Naive B cell (primary cell): ENCODE measurements at places on chromosomes 7 and 10.

DNA sequence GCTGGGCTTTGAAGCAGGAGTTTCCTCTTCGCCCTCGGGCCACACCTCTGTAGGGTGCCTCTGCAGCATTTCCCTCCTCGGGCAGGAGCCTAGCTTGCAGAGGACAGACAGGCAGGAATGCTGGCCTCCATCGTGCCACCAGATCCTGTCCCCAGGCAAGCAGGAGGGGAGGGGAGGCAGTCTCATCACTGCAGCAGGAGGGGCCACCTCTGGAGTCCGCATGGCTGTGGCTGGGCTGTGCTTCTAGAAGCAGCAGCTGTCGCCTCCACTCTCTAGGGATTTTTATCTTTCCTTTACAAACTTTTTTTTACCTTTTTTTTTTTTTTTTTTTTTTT, 181.4 kb downstream of the CUX1 start:
- no peak for DNase-seq

- DNase-seq: no peak
Measured at GRCh38 chr7:9625953-9626352, 1192.5 kb downstream of the NXPH1 start.

DNA sequence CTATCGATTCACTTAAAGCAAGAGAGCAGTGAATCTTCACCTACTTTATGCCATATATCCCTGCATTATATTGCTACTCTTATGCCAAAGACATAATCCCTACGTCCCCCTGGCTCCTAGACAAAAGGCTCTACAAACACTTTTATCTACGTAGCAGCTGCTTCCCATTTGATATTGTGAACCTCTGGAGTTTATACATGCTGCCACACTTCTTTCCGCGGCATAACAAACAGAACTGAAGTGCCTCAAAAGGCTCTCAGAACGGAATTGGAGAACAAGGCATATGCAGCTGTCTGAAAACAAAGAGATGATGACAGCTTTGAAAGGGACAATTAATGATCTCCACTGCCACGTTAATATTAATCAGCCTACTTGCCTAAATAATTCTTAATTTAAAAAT, 985.6 kb upstream of the LRRN3 start:
- no peak for DNase-seq

GRCh38 chr10:88788924-88789323, 13.6 kb upstream of the LIPM start:
- no peak for DNase-seq

- no peak for DNase-seq
Measured at GRCh38 chr10:9449530-9449929, 1395.0 kb downstream of the GATA3 start.

GRCh38 chr10:29434111-29434510, 145.2 kb downstream of the LYZL1 start:
- DNase-seq: no peak
